ENCODE measurements at places on chromosomes 3 and 15.

- DNase-seq = no peak
Measured at GRCh38 chr3:50333744-50334328, 5.8 kb upstream of the TUSC2 start.

DNA sequence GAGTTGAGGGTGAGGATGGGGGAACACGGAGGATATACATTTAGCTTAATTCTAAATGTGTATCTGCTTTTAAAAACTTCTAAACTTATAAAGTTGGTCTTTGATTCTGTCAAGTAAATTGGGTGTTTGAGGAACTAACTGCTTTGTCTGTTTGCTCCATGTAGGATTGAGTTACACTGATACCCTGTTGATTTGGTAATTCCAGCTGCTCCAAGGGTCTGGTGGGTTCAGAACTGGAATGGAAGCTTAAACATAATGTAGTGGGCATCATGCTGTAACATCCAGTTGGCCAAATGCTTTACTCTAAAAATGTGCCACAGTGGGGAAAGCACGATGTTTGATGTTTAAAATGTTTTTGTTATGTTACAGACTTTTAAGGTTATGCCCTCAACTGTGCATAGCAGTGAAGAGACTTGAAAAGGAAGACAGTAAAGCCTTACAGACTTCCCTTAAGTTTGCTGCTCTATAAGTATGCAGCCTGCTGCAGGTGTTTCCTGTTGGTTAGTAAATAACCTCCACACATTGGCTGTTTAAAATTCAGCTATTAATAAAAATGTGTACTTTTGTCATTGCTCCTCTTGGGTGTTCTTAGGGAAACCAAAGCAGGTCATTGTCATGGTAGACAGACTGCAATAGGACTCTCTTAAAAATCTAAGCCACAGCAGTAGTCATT, 5.9 kb upstream of the EDEM1 start:
- no peak for DNase-seq

DNA sequence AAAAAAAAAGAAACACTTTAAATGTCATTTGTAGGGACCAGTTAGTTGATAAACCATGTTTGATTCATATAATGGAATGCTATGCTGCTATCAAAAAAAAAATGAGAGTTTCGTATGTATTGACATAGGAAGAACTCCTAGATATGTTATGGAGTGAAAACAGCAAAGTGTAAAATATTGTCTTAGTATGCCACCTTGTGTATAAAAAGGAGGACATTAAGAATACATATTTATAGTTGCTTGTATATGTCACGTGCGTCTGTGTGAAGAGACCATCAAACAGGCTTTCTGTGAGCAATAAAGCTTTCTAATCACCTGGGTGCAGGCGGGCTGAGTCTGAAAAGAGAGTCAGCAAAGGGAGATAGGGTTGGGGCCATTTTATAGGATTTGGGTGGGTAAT, 39.5 kb downstream of the KBTBD8 start:
- DNase-seq = no peak

DNA sequence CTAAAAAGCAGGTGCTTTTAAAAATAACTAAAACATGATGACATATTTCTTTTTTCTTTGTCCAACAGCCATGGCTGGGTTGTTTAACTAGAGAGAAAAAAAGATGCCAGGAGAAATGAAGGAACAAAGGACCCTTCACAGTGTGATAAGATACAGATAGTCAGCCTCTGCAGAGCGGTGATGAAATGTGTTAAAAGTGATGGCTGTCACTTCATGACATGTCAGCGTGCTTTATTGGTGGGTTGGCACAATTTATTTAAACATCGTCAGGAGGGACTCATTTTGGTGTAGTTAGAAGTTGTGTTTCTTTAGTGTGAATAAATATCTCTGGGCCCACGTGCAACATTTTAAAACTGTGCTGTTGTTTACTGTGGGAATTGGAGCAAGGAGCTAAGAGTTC, 887.4 kb upstream of the CFAP20DC start:
- DNase-seq = no peak

DNA sequence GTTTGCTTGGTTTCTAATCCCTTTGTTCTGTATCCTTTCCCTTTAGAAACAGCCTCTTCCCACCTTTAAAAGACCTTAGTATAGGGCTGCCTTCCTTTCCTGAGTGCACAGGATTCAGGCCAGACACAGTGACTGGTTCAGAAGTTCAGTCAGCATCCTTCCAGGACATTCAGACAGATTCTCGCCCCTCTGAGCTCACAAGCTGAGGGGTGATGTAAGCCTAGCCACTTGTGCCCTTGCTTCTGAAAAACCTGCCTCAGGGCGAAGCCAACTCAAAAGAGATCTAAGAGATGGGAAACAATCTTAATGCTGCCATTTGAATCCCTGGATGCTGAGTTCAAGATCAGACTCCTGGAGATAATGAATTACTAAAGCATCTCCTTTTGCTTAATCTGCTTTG, 6.7 kb upstream of the NSMCE3 start:
- no peak for DNase-seq

- no peak for DNase-seq
Measured at GRCh38 chr3:8341821-8342247, 159.8 kb upstream of the LMCD1 start.

- DNase-seq = no peak
Measured at GRCh38 chr3:155648013-155648591, 96.8 kb downstream of the PLCH1 start.

- no peak for DNase-seq
Measured at GRCh38 chr15:77993374-77993911, 84.1 kb downstream of the TBC1D2B start.

GRCh38 chr15:98878862-98879261, 128.7 kb downstream of the PGPEP1L start:
- no peak for DNase-seq

GRCh38 chr3:170511371-170511770, 74.5 kb downstream of the SLC7A14 start:
- DNase-seq = no peak

DNA sequence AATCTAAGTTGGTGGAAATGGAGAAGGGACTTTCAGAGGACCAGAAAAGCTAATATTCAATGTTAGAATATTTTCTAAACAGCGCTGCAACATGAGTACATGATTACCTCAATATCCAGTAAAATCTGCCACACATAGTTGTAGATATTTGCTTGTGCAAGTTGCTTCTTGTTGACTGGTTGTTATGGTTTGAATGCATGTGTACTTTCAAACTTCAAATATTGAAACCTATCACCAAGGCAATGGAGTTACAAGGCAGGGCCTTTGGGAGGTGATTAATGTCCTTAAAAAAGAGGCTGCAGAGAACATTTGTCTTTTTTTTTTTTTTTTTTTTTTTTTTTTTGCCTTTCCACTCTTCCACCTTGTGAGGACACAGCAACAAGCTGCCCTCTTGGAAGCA, 49.9 kb downstream of the TMCO5A start:
- DNase-seq = no peak

DNA sequence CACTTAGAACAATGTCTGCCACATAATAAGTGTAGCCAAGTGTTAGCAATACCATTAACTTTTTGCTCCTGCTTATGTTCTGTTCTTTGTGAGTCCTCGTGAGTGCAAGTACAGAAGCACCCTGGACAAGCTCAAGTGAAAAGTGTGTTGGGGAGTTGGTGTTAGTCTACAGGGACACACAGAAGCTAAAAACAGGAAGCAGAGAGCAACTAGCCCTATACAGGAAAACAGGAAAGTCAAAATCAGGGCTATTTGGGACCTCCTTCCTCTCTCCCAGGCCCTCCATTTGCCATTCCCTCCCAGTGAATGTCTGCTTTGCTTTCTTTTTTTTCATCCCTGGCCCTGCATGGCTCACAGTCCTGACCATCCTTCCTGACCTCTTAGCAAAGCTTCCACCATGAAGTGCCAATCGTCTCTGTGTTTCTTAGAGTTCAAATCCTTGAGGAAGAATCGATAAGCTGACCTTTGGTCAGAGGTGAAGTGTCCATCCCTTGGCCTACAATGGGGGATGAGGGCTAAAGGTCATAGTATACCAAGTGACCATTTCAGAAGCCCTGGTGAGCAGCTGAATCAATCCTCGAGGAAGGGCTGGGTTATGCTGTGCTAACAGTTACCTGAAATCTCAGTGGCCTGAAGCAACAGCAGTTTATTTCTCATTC, 328.2 kb downstream of the SHQ1 start:
- no peak for DNase-seq

Data from stimulated activated CD4-positive, alpha-beta T cell treated with anti-CD3 and anti-CD28 coated beads, Interleukin-1b, Interleukin-23, amount 100 ng/mL, for 1 hour (primary cell).